Right renal pelvis (tissue), 4 donors: ENCODE measurements at places on chromosomes 5 and 9. TPM values are rescaled to one million over a fixed set of nuclear protein-coding genes. Genes with fewer than 3 reads are reported as not detected.
A peak's percentile ranks its signal among the peaks of the same experiment; 100 is the strongest.

The PCDHA9 gene
- polyA plus RNA-seq = 0.01 TPM

GRCh38 chr5:15516486-15516885 is 16.5 kb downstream of the FBXL7 start:
- DNase-seq = no peak

The PCDHGA8 gene
- 0.31 TPM for polyA plus RNA-seq

DNA sequence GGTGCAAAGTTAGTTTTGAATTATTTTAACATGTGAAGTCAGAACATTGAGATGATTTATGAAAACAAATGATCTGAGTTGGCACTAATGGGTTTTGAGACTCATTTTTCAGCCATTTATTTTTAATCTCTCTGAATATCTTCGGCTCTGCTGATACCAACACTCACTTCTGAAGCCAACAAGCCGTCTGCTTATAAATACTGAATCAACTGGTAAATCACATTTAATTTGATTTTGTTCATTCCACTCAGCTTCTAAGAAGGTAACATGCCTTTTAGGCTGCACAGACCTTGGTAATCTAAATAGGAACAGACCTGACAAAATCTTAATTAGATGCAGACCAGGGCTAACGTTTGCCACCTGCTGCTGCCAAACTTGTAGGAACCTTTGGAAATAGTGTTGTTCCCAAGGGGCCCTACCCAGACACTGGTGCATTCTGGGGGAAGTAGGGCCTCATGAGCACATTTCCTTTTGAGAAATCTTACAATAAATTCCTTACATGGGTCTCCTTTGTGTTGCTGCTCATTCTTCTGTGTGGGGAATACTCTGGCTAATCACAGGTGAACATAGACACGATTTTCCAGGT is 182.2 kb downstream of the KCTD16 start:
- DNase-seq = no peak

- no peak for DNase-seq
Measured at GRCh38 chr5:156974328-156974727, 11.3 kb upstream of the TIMD4 start.

DNA sequence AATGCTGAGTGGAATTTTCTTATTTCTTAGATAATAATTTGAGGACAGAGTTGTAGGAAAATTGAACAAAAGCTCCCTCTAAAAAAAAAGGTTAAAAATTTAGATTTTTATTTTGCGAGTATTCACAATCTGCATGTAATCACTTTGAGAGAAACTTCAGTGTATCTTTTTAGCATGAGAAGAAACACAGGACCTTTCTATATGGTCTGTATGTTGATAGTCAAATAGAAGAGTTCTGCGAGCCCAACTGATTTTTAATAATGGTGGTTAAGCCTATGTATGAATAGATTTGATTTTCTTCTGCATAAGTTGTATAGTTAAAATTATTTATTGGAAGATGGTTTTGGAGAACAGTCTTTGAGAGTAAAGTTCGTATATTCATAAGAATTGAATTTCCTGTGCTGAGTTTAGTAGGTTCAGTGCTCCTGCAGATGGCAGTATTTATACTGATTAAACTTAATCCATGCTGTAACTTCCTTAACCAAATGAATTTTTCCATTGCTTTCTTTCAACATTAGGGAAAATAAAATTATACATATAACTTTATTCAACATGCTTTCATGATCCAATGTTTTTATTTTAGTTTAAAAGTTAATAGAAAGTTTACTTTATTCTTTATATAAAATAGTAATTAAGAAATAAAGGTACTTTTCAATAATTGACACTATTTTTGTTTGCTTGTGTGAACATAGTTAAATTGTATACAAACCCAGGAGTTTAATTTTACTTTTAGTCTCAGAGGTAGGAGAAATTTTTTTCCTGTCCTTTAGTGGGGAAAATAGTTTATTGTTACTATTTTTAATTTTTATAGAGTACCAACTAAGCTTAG is 19.6 kb downstream of the TCERG1 start:
- DNase-seq = no peak

- no peak for DNase-seq
Measured at GRCh38 chr9:121395558-121395957, 25.5 kb upstream of the STOM start.

DNA sequence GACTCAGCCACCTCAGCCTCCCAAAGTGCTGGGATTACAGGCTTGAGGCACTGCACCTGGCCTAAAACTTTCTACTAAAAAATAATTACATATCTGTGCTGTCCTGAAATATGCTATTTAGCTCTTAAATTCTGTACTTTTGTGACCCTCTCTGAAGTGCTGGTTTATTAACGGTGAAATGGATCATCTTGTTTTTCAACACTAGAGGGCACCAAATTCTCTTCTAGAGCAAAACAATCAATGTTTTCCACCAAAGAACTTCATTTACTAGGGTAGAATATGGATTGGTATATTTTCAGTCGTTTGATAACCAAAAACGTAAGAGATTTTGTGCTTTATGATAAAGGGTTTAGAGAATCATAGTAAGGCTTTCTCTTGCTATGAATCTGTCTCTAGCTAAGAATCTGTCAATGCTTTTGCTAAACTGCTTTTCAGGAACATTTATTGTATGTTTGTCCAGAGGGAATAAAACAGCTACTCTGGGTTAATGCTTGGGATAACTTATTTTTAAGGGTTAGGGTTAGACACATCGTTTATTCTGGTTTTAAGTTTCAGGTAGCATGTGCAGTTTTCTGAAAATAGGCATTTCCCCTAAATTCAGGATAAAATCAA is 63.6 kb downstream of the RNF180 start:
- peak; percentile 22 for DNase-seq

The ATP10B gene
- 0.51 TPM for polyA plus RNA-seq

DNA sequence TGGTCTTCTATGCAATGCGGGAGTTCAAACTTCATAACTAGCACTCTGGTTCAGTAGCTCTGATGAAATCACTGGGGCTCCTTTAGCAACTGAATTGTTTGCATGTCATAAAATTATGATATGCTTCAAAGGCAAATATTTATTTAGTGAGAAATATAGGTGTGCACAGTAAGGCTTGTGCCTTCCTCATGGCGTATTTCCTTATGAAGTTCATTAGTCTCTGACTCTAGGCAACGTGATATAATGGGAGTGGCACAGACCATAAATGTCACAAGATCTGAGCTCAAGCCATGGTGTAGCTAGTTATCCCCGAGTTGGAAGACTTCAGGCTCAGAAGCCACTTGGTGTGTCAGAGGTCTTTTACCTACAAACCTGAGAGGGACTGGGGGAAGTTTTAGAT is 35.5 kb downstream of the PIP5K1B start:
- no peak for DNase-seq

DNA sequence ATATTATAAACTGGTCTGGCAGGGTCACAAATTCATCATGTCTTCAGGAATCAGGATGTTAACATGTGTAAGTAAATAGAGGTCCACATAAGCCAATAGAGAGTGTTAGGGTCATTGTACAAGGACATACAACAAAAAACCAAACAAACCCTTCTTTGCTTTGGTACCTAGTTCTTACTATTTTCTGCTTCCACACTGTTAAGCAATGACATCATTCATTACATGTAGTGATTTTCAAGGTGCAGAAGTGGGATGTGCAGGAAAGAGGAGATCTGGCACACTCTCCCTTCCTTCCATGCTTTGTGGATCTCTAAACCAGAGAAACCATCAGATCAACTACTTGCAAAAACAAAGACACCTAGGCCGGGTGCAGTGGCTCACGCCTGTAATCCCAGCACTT is 184.1 kb downstream of the RAPGEF6 start:
- no peak for DNase-seq

The SMIM33 gene
- polyA plus RNA-seq = 0.03 TPM

GRCh38 chr5:97425511-97425910 is 242.5 kb upstream of the RIOK2 start:
- DNase-seq = no peak

DNA sequence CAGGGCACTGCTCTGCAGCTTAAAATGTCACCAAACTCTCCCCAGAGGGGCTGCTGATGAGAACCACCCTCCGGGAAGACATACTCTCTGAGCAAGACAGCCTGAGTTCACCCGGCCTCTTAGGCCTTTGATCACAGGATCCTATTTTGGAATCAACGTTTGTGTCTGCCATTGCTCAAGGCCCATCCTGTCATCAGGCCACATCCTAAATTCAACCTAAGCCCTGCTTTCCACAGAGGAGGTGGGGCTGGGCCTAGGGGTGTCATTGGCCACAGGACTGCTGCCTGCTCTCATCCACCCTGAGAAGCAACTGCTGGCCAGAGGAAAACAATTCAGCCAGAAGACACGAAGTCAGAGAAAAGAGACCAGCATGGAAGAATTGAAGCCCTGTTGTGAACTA is 351.1 kb upstream of the IRX2 start:
- no peak for DNase-seq

- no peak for DNase-seq
Measured at GRCh38 chr5:152097128-152097527, 172.5 kb upstream of the GLRA1 start.

DNA sequence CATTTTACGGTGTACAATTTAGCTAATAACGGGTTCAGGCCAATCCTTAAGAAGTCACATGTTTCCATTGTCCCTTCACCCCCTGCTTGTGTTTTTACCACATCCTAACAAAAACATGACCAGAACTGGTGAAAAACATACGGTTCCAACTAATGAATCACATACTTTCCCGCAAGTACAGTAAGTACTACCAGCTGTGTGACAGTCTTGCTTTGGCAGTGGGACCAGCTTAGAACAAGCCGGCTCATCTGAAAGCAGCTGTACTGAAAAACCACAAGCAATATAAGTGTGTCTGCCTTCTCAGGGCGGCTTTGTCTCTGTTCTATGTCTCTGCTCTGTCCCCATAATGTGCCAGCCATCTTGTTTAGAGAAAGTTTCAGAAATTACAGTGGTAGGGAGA is 242.5 kb downstream of the BNC2 start:
- no peak for DNase-seq

DNA sequence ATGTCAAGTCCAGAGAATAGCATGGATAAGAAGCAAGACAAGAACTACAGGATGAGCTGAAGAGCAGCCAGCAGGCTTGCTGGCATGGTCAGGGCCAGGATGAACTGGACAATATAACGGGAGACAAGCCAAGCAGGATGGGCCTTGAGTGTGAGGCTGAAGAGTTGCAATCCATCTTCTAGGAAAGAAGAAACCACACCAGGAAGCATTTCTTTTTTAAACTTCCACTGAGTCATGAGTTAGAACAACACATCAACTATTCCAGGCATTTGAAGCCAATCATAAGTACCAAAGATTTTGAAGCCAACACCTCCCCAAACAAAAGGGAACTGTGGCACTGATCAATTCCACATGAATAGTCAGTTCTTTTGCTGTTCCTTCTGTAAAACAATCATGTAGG is 27.3 kb downstream of the SLC31A2 start:
- DNase-seq = no peak

DNA sequence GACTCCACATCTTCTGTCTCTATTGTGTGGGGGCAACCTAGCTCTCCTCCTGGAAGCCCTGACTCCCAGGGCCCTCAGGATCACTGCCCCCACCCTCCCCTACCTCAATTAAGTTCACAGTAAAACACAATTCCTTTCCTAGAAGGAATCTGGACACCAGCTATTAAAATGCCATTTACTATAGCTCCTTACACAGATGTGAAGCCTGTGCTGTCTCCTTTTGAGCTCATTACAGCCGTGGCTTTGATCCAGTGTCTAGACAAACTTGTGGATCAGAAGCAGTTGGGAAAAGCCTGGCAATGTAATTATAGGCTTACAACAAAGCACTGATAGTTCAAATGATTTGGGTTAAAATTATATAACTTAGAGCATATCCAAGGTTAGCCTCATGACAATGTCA is 107.0 kb upstream of the SMIM23 start:
- no peak for DNase-seq

DNA sequence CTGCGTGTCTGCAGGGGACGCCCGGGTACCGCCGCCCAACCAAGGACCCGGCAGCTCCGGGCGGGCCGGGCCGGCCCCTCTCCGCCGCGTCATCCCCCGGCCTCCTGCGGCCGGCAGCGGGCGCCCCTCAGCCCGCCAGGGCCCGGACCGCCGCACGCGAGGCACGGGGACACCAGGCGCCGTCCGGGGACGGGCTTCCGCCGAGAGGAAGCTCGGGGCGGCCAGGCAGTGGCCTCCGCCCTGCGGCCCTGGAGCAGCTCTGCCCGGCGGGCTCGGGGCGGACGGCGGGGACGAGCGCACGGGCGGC is 373 bp downstream of the FBXW5 start:
- DNase-seq = no peak

DNA sequence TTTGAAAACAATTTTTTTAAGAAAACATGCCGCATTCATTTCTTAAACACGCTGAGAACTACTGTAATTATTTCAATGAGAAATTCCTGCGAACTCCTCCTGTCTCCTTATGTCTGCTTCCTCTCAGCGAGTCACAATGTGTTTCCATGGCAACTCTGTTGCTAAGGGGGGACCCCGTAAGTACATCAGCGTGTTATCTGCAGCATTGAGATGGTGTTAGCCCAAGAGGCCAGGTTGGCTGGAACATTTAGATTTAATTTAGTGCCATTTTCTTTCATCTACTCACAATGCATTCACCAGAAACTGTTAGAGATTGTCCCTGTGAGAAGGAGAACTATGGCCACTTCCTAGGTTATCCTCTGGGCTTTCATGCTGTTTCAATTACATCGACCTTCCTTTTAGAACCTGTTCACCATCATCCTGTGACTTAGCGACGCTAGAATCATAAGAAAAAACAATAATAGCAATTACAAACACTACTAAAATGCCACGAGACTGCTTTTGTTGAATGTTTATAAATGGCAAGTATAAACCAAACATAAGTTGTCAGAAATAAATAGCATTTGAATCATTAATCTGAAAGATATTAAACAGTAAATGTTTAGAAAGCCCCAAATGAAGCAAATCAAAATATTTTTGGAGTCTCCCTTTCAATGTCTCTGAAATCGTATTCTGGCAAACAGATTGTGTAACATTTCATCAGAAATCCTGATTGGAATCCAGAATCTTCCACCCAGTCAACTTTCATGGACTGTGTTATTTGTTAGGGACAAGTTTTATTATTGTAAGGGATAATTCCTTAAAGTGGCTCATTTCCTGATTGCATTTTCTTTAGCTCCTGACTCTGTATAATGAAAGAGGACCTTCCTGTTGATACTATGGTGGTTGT is 39.7 kb upstream of the SHC3 start:
- DNase-seq = no peak

GRCh38 chr5:74201334-74202081 is 439.0 kb downstream of the ENC1 start:
- DNase-seq = no peak

The SLC27A6 gene
- polyA plus RNA-seq = 1.6 TPM

DNA sequence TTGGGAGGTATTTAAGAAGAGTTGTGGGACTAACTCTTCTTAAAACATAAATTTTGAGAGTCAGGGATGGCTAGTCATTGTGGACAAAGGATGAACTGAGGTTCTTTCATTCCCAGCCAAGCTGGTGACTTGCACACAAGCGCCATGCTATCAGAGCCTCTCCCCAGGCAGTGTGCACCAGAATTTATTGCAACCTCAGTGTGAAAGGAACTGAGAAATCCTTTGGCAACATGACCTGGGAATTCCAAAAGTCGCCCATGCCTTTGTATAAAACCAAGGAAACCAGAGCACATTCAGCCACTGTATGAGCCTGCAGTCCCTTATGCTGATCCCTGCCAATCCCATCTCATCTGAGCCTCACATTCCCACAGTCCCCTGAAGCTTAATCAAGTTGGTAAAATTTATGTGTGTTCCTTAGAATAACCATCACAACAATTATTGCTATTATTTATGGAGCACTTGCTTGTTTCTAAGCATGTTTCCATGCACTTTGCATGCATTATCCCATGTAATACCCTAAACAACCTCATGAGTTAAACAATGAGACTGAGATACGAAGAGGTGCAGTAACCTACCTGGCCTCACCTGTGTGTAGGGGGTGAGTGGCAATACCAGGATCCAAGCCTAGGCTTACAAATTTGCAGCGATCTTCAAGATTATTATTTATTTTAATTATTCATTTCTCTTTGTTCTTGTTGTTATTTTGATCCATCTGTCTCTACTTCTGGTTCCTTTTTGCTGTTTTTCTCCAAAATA is 116.4 kb downstream of the NTRK2 start:
- no peak for DNase-seq
